ENCODE measurements at places on chromosomes 5 and 9.

GRCh38 chr5:167242701-167243100, 1048.7 kb upstream of the WWC1 start:
- DNase-seq, result no peak

GRCh38 chr9:138051586-138052321, 174.2 kb downstream of the CACNA1B start:
- DNase-seq, result no peak

- DNase-seq, result no peak
These were observed 25.9 kb downstream of the ERBIN start for GRCh38 chr5:65952259-65952658.

DNA sequence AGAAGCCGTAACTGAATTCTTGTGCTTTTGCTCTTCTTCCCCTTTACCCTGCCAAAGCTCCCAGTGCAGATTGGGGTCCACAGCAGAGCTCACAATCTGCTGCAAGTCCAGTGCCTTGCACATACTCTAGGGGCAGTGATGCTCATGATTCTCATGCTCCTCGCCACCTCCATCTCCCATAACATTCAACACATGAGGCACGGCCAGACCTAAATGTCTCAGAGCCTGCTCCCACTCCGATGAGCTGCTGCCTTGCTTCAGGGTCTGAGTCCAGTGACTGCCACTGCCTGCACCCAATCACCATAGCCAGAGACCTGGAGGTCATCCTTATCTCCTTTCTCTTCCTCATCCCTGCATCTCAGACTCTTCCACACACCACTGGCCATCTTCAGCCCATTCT, 10.5 kb downstream of the CSF1R start:
- no peak for DNase-seq

GRCh38 chr5:179340465-179340864, 4.8 kb downstream of the ADAMTS2 start:
- DNase-seq, result no peak

GRCh38 chr9:13557746-13558145, 278.3 kb upstream of the MPDZ start:
- no peak for DNase-seq

GRCh38 chr5:169873642-169874041, 106.7 kb downstream of the INSYN2B start:
- peak; percentile 40 for DNase-seq

DNA sequence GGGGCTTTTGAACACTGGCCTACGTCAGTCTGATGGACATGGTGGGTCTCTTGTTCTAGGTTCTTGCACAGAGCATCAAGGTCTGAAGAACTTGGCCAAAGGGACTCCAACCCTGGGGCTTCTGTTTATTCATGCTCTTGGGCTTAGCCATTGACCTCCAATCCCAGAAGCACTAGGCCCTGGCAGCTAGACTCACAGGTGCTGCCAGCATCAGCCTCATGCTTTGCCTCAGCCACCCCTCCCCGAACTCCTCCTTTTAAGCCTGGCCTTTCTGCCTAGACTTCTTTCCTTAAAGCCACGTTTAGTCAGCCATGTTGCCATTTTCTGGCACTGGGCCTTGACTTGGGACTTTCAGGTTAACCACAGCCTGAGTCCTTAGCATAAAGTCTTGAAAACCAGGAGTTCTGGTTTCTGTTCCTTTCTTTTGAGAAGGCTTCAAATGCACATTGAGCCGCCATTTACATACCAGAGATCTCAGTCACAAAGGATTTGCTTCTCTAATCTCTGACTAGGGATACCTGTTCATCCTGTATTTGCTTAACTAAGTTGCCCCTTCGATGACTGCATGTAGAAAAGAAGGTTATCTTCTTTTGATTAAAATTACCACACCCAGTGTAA, 54.7 kb downstream of the ANGPTL2 start:
- DNase-seq, result no peak

GRCh38 chr9:76215066-76215465, 179.2 kb downstream of the RFK start:
- no peak for DNase-seq

DNA sequence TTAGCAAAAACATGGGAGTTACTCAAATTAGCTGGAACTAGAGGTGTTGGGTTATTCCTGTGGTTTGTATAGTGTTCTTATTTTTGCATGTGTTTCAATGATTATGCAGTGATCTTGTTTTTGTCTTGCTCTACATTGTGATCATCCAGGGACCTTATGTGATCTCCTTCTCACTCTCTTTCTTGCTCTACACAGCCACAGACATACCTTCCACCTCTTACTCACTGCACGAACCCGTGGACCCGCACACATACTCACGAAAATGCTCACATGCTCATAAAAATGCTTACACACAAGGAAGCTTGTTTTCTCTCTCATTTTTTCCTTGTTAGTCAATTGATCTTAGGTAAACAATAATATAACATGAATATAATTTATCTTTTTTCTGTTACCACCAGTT, 187.1 kb downstream of the KDM4C start:
- no peak for DNase-seq

- no peak for DNase-seq
These were observed 12.5 kb downstream of the WNT8A start for GRCh38 chr5:138096363-138096762.

DNA sequence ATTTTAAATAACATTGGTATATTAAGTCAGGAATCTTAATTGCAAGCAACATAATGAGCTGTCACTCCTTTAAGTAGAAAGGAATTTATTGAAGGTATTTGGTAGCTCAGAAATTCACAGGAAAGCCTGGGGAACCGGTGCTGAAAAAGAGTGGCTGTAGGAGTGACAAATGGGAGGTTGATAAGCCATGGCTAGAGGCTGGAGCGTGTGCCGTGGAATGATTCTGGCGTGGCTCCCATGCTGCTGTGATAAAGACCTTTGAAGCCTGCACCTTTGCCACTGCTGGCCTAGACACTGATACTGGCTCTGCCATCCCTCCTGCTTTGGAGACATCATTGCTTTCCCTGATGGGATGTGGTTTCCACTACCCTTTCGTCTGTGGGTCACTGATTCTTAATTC, 65.7 kb upstream of the ATG10 start:
- DNase-seq, result peak; percentile 30

DNA sequence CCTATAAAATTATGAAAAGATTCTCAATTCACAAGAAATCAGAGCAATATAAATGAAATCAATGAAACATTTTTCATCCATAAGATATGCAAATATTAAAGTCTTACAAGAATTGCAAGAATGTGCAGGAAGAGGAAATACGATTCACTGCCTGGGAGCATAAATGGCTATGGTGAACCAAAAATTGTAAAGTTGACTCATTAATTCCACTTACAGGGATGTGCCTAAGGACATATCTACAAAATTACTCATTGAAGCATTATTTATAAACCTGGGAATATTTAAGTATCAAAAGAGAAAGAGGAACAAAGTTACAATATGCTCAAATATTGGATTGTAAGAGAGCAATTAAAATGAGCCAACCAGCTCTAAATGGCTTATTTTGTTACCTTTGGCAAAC, 6.9 kb upstream of the NIPSNAP3A start:
- no peak for DNase-seq

DNA sequence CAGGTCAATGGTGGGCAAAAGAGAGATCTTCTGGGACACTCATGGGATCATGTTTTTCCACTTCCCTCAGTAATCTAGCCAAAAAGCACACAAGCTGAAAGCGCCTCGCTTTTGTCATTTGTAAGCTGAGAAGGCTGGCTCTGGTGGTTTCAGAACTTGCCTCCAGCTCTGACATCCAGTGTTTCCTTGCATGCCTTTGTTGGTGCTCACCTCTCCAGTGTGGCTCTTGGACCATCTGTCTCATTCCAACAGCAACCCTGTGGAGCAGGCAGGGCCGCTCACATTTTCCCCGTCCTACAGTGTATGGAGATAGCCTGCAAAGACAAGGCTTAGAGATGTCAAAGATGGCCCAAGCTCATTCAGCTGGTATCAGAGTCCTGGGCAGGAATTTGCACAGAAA, 160.8 kb upstream of the KLF4 start:
- no peak for DNase-seq

DNA sequence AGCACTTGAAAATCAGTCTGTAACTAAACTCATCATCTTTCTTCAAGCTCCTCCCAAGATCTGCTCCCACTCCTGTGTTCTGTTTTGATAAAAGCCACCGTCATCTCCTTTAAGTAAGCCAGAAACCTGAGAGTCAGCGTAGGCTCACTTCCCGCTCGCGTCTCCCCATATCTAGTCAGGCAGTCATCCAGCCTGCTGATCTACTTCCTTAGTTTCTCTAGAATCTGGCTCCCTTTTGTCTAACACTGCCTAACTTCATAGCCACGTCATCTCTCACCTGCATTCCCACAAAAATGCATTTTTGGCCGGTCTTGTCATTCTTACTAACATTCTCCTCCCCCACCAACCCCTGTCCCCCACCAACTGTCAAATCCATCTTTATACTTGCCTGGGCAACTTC, 3.0 kb upstream of the TJP2 start:
- no peak for DNase-seq

- no peak for DNase-seq
These were observed 123.1 kb downstream of the PAPPA start for GRCh38 chr9:116276651-116277121.

DNA sequence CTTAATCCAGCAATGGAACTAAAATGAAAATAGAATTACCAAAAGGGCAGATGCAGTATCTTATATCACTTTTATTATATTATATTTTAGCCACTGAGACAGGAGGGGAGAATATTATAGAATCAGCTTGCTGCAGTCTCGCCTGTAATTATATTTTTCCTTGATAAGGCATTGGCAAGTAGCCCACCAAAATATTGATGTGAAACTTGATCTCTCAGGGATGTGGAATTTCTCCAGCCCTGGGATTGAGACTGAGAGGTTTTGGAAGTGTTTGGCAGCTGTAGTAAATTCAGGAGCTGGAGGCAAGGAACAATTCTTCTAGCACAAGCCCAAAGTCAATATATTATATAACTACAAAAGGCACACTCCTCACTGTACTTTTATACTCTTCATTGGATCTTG, 142.1 kb upstream of the ADAMTSL1 start:
- DNase-seq, result no peak

DNA sequence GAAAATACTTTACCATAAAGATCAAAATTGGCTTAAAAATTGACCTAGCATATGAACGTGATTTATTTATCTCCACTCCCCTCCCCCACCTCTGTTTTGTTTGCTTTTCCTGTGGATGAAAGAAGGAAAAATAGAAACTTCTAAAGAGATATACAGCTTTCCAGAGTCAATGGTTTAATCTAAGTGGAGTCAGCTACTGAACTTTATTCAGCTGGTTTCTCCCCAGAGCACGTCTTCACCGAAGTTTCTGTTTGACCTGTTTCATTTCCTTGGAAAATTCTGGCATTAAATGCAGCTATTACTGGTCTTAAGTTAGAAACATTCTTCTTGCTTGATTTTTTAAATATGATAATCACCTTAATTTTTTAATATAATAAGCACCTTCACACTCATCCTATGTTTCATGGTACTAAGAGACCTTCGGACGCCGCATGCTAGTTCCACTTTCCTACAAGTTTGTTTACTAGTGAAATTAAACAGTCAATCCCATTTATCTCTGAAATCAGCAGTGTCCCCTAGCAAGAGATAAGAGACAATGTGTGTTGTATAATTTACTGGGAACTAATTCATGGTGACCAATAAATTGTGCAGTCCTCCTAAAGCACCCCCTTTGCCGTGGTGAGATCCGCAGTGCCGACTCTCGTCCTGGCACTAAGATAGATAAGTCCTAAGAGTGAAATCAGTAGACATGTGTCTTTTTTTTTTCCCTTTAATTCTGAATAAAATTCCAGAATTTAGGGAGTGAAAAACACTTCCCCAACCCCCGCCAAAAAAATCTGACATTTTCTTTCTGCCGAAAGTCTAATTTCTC, 89.9 kb downstream of the ARL15 start:
- no peak for DNase-seq

DNA sequence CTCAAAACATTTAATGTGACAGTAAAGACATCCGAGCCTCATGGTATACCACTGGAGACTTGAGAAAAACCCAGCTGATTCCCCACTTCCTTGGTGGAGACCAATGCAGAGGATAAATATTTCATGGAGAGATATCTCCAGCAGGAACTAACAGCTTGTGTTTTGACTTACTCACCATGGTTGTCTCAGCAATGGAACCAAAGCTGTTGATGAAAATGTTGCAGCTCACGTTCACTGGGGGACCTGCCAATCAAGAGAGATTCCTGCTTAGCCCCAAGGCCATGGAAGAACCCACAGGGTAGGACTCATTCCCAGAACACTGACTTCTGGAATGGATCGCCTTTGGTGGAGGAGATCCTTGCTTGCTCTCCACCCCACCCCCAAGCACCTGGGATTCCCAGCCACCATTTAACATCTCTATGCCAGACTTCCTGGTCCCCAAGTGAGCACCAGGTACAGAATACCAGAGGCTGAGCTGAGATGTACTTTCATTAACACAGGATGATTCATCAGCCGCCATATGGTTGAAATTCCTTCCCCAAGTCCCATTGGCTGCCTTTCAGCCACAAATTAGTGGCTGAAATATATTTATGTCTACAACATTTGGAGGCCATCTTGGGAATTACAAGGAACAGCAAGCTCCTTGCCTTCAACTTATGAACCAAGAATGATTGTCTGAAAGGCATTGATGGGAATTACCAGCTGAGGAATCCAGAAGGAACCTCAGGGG, 37.9 kb downstream of the GLRA1 start:
- DNase-seq, result no peak

- no peak for DNase-seq
These were observed 6.2 kb downstream of the SEMA4D start for GRCh38 chr9:89491694-89492093.

DNA sequence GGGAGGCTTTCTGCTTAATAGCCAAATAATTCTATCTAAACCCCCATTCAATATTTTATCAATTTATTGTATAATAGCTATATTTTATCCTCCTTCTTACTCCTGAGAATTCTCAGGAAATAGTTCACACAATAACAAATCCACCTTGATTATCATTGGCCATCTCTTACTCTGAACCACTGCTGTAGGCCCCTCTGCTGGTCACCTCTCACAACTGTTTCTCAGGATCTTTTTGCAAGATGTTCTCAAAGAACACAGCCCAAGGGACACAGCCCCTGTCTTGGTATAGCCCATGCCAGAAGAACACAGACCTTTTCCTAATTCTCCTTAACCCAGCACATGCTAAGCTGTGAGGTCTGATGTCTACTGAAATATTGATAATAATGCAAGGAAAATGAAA, 74.9 kb upstream of the HTR4 start:
- no peak for DNase-seq

- DNase-seq, result no peak
These were observed 26.3 kb downstream of the UBAP1 start for GRCh38 chr9:34205102-34205501.

GRCh38 chr9:89465001-89465451, 32.9 kb downstream of the SEMA4D start:
- no peak for DNase-seq

GRCh38 chr5:122707796-122708195, 67.1 kb upstream of the SNX2 start:
- no peak for DNase-seq

DNA sequence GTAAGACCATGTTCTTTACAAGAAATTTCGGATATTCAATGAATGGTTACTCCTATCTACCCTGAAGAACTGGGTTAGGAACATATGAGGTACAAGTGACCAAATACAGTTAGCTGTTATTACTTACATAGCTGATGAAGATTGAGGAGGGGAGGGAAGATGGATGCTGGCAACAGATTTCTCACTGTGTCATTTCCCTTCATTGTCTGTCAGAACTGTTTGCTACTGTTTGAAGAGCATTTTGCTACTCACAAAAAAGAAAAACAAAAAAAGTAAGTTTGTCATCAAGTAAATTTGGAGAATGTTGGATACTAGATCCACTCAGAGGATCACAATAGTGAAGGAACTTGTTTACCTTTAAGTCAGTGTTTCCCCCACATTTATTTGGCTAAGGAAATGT, 53.7 kb downstream of the ENC1 start:
- no peak for DNase-seq

- peak; percentile 46 for DNase-seq
These were observed 956 bp downstream of the MBLAC2 start for GRCh38 chr5:90473396-90474234.

- no peak for DNase-seq
These were observed 259.4 kb downstream of the TLR4 start for GRCh38 chr9:117963493-117964090.

Measured in body of pancreas (tissue), 4 donors.